Cerebellar nuclear complex (tissue), 1 donor: ENCODE measurements at places on chromosomes 6 and 20.

DNA sequence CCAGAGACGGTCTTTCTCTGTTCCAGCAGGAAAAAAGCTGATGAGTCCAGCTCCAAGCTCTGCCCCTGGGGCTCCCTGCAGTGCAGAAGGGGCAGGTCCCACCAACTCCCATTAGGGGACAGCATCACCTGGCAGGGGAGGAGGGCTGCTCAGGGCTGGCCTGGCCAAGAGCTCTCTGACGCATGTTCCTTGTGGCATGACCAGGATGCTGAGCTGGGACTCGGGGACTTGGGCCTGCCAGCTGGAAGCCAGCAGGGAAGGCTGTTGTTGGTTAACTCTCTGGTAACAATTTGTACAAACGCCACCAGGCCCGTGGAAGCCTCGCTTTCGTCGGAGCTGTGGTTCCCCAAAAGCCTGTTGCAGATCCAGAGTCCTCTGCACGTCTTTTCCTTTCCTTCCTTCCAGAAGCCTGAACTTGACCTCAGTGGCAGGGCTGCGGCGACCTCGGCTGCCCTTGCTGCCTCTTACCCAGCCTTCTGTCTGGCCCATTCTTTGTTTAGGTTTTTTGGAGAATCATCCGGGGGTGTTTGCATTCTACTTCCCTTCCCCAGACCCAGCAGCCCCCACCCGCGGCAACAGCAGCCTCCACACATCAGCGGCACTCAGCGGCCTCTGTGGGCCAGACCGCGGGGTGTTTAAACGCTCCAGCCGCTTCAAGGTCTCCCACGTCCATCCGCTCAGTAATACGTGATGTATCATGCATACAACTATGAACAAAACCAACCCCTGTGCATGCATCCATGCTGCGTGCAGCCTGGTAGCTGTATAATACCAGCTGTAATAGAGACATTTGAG is 63.3 kb downstream of the GNAS-AS1 start:
- no peak for DNase-seq

DNA sequence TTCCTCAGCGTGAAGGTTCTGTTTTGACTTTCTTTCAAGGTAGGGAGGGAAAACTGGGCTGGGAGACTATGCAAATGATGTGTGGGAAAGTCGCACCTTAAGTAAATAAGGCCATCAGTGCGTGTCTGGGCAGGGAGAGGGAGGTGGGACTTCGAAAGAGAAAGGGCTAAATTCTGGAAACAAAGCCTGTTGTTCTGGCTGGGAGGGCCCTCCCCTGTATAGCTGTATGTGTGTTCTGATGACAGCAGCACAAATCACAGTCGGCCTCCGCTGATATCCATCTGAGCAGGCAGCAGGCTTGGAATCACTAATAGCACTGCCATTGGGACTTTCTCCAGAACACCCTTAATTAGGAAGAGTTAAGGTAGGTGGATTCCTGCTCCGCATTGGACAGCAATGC is 19.2 kb downstream of the JAG1 start:
- DNase-seq = no peak

DNA sequence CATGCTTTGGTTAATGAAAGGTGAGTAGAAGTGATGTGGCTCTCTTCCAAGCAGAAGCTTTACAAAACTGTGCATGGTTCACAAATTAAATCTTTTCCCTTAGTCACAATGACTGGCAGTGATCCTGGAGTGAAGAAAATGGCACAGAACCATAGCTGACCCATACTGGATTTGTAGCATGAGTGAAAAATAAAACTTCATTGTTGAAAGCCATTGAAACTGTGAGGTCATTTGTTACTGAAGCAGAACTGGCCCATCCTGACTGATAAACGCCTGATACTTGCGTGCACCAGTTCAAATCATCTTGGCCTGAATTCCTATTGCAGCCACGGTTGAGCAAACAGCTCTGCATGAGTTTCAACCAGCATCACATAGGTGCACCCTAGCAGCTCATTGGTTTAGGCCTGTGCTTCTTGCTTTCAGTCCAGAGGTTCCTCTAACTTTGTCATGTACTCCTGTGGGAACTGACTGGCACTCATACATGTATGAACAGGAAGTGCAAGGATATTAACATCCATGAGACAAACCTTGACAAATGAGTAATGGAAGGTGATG is 40.5 kb downstream of the SAMD5 start:
- DNase-seq = no peak

GRCh38 chr20:38283236-38283635 is 20.7 kb upstream of the BPI start:
- no peak for DNase-seq

DNA sequence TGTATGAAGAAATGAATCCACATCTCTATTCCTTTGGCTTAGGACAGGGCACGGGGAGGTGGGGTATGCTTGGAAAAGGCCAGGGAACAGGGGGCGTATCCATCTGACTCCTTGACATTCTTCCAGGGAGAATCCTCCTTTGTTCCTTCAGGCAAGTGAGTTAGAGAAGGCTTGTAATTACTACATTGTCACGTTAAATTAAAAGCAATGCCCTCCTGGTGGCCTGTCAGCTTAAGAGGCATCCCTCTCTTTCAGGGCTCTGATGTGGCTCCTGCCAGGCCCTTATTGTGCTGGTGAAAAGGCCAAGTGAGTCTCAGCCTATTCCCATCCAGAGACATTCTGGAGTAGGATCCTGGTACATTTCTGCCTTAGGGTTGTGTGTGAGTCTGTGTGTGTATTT is 128.3 kb downstream of the FOXA2 start:
- DNase-seq = no peak
